ENCODE measurements at places on chromosomes 4 and X.
A peak's percentile ranks its signal among the peaks of the same experiment; 100 is the strongest.

- DNase-seq = no peak
Observed at GRCh38 chr4:140252141-140252741, 98.3 kb upstream of the MAML3 start.

GRCh38 chr4:140103676-140104075 lies 50.3 kb downstream of the MAML3 start:
- DNase-seq = no peak

DNA sequence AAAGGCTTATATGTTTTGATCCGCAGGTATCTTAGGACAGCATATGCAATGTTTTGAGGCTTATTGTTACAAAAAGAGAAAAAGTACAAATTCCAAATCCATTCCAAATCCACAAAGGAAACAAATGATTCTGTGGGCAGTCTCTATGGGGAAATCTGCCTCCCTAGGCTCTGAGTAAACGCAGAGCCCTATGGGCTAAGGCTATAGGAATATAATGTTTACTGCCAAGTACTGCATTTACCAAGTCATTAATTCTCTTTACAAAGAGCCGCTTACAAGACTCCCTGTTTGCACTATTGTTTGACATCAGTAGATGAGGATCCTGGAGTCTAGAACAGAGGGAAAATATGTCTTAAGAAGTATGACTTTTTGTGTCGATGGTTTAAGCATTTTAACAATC lies 212.4 kb upstream of the GPC4 start:
- DNase-seq = no peak

DNA sequence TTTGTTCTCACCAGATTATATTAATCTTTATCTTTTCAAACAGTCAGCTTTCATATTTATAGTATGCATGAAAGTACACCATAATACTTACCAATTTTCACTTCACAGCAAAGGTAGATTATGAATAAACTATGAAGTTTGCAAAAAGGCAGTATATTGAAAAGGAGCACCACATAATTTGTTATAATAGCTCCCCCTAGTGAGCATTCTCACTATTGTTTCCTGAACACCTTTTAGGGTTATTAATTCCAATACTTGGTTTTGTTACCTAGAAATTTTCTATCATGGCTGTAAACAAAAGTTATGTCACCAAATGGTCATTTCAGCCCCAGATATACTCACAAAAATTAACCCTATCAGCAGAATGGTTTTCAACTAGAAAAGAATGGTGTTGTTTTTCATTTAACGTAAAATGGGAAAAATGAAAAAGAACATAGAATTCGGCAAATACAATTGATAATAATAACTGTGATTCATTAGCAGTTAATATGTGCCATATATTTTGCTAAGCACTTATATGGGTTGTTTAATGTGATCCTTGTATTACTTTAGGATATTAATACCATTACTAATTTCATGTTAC lies 30.2 kb upstream of the NKX6-1 start:
- DNase-seq = peak; percentile 33

- peak; percentile 5 for DNase-seq
Observed at GRCh38 chrX:71493111-71493613, 39.7 kb upstream of the OGT start.

Measured in CD4-positive, alpha-beta T cell (primary cell).